ENCODE measurements at places on chromosomes 2 and 18.

- DNase-seq: no peak
These were observed 78.9 kb downstream of the EHD3 start for GRCh38 chr2:31312898-31313297.

- no peak for DNase-seq
These were observed 42.0 kb downstream of the PKP4 start for GRCh38 chr2:158498749-158499136.

GRCh38 chr18:67134911-67135310 lies 381.6 kb downstream of the DSEL start:
- no peak for DNase-seq

GRCh38 chr2:167862782-167863181 lies 384.6 kb downstream of the STK39 start:
- no peak for DNase-seq

- no peak for DNase-seq
These were observed 47.2 kb downstream of the MAP2 start for GRCh38 chr2:209471037-209471436.

- DNase-seq: no peak
These were observed 73.9 kb upstream of the HK2 start for GRCh38 chr2:74759986-74760385.

- no peak for DNase-seq
These were observed 123.5 kb downstream of the LIPG start for GRCh38 chr18:49685231-49685942.

DNA sequence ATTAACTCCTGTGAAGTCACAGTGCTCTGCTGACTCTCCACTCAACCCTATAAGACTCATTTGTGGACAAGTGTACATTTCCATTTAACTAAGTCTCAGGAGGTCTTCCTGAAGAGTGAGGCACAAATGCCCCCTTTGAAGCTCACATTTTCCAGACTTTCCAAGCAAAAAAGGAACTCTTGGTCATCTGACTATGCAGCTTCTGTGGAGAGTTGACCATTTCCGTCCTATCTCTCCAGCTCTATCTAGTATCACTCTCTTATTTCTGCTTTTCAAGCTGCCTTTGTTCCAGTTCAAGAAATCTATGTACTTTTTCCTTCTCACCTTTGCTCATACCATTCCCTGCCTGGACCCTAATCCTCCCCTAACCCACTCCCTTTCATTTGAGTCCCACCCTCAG lies 77.0 kb downstream of the ANTXR1 start:
- DNase-seq: no peak

DNA sequence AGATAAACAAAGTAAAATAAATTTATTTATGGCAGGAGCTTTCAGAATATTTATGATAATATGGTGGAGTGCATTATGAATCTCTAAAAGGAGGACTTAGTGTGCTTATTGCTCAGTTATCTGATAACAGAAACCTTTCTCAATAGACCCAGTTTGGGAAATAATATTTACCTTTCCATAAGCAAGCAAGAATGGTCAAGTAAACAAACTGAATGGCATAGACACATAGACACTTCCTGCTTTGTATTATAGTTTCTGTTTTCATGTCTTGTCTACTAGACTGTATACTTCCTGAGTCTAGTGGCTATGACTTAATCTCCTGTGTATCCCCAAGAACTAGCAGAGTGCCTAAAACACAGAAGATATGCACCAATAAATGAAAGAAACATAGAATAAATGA lies 87.8 kb downstream of the UPP2 start:
- no peak for DNase-seq

DNA sequence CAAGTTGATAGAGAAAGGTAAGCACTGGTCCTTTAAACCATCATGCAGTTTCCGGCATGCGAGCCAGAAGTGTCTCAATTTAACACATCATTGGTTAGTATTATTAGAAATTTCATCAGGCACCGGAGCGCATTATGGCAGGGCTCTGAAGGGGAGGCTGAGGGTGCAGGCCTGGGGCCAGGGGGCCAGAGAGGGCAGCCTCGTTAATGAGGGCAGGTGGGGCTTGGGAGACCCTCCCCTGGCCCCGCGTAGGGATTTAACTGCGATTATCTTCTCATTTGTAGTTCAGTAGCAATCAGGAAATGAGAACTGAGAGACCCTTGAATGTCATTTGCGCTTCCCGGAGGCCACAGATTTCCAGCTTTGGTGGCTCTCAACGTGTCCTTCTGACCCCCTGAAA lies 246.4 kb downstream of the KLHL29 start:
- DNase-seq: no peak

- no peak for DNase-seq
These were observed 39.6 kb downstream of the ZFP36L2 start for GRCh38 chr2:43186679-43187374.

GRCh38 chr2:55519938-55520885 lies 694 bp downstream of the CFAP36 start:
- no peak for DNase-seq

DNA sequence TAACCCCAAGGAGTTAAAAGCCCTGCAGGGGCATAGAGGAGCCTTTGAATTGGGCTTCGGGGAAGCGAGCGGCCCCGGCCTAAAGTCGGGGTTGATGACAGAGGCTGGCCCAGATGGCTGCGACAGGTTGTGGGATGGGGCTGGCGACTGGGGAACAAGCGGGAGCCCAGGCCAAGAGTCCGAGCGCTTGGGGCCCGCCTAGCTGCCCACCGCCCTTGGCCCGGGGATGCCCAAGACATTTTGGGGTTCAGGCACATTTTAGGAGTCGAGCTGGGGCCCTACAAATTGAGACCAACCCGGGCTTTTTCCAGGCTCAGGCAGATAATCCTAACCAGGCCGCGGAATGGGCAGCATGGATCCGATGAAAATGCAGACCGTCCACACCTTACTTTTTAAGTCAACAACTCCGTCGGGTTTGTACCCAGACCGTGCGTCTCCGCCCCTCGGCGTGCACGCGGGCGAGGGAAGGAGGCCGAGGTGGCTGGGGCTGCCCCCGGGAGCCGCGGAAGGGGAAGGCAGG lies 507 bp downstream of the RTKN start:
- DNase-seq: no peak

Data from stimulated activated CD4-positive, alpha-beta T cell treated with anti-CD3 and anti-CD28 coated beads, Interleukin-1b, Interleukin-23, amount 100 ng/mL, for 1 hour (primary cell).